Activated CD4-positive, alpha-beta memory T cell treated with anti-CD3 and anti-CD28 coated beads, Interleukin-2, amount 10 ng/mL, durations not matched to agents 7 days and 5 days (primary cell): ENCODE measurements at places on chromosomes 6 and 20.

DNA sequence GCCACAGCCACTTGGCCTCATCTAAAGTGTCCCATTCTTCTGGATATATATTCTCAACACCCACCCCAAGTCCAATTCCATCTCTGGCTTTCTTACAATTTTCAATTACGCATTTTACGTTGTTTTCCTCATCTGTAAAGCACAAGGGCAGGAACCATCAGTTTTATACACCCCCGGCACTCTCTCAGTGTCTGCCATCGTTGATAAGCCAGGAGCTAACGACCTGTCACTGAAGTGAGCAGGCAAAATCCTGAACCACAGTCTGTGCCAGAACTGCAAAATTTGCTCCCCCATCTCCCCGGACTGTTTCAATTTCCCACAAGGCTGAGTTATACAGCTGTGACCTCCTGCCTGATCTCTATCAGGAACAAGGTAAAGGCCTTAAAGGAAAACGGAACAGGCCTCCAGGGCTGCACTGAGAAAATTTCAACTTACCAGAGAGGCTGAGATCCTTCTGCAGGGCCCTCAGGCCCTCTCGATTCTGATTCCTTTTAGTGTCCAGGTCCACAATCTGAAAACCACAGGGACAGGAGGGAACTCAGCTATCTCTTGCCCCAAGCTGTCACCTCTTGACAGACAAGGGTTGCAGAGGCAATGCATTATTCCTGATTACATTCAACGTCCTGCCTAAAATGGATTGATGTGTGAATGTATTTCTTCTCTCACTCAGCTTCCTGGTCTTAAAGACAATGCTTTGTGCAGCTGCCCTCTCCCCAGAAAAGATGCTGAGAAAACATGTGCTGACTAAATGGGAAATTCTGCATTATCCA, 1.8 kb downstream of the PDRG1 start:
- DNase-seq: no peak

DNA sequence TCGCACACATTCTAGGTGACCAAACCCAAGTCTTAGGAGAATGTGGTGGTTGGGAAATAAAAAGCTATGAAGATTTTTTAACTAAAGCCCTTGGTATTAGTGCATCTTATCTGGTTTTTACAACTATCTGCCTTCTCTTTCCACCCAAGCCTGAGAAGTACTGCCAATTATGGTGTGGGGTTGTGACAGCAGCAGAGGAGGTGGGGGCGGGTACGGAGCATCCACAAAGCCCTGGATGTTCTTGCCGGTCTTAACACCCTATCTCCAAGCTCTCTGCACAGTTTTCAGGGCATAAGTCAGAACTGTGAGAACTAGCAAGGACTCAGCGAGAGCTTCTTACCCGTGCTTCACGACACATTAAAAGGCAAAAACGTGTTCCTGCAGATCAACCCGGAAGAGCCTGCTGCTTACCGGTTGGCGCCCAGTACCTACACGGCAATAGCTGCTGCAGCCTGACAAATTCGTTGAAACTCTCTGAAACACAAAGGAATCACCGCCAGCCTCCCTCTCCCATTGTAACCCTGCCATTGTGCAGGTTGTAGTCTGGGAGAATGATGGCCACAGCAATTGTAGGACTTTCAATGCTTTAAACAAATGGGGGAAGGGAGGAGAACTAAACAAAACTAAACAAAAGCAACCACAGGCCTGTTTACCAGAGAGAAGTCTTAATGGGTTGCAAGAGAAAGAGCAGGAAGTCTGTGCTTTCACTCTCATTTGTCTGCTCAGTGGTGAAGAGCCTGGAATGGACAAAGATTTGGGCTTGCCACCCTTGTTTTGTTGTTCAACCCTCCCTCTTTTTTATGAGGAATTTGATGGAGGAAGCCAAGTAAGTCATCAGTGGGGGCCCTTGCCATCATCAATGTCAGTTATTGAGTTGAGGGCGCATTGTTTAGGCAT, 461.0 kb upstream of the JARID2 start:
- DNase-seq: peak; percentile 28

DNA sequence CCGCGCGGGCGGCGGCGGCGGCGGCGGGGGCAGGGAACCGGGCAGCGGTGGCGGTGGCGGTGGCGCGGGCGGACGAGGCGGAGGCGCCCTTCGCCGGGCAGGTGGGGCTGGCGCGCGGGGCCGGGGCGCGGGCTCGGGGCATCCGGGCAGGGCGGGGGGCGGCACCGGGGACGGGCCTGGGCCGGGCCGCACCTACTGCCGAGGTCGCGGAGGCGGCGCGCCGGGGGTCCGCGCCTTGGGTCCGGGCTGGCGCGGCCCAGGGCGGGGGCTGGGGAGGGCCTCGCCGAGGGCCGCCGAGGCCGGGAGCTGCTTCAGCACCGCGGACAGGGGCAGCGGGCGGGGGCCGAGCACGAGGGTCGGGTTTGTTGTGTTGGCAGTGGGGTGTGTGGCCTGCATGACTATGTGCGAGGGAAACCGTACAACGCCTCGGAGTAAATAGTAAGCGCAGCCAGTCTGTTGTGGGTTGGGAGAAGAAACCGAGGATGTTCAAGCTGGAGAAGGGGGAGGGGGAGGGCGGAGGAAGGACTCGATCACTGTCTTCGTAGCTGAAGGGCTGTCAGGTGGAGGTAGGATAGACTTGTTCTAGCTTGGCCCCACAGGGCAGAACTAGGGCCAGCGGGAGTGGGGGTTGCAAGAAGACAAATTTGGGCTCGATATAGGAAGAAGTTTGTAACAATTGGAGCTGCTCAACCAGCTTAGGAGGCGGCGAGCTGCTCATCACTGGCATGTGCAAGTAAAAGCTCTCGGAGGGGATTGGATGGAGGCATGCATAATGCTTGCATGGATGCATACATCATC, 593 bp downstream of the MMP24 start:
- peak; percentile 51 for DNase-seq

- DNase-seq: peak; percentile 41
Observed at GRCh38 chr20:24164360-24164759, 175.8 kb upstream of the GGTLC1 start.

GRCh38 chr6:131368198-131368911, 204.7 kb upstream of the ARG1 start:
- DNase-seq: no peak

DNA sequence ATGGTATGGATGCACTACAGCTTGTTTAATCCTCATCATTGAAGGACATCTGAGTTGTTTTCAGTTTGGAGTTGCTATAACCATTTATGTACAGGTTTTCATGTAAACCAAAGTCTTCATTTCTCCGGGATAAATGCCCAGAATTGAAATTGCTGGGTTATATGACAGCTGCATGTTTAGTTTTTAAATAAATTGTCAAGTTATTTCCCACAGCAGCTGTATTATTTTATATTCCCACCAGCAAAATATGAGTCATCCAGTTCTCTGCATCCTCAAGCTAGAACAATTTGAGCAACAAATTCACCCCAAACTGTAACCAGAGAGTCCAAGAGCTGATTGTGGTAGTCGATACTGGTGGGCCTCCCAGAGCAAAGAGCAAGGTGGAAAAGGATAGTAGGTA, 161.0 kb upstream of the PRND start:
- DNase-seq: no peak

DNA sequence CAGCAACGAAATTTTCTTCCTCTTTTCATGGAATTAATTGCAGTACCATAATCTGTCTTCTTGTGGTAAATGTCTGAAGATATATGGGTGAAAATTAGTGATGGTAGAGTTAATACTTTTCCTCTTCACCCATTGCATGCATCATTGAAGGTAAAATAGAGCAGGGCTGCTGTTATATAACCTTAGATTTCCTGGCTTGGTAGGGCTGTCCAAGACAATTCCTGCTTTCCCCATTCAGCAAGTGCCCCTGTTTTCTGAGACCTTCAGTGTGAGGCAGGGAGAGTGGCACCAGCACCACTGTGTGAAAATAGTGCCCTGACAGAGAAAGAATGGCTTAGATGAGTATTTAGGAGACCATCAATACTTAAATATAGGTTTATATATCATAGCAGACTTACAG, 202.0 kb downstream of the ZFAND3 start:
- DNase-seq: no peak
